D721Med (cell line): ENCODE measurements at places on chromosomes 16 and 17.

DNA sequence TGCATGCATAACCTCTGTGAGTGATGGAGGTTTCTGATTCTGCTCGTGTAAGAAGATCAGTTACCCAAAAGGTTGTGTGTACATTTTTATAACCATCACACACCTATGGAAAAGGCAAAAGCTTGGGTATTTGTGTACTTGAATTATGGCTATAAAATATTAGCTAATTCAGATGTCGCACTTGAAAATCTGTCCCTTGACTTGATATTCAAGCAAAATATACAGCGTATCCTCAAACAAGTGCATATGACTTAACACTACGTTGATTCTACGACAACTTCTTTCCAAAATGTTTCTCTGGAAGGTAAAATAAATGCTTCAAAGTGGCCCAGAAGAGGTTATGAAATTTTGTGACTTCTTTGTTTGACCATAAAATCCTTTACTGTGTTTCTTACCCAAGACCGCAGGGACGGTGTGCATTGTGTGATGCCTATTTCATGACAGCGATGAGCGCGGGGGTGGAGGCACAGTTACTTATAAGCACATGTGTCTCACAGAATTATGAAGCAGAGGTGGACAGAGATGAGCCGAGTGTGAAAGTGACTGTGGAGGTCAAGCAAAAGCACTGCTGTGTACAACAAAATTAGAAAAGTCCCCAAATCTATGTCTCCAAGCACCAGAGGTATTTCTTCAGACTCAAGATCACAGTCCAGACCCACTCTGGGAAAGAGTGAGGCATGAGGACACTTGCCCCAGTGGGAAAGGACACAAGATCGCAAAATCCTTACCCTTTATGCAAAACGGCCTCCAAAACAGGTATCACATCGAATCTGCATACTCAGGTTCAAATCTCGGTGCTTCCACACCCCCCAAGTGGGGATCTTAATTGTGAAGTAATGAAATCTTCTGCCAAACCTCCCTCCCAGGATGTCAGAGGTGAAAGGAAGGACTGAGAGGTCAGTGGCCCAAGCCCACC lies 4.1 kb upstream of the HOXB9 start:
- no peak for DNase-seq

- no peak for DNase-seq
Measured at GRCh38 chr16:28496844-28497243, 2.4 kb downstream of the APOBR start.

GRCh38 chr16:30355144-30355953 lies at the start of gene CD2BP2:
CD2BP2 (minus strand) TSS chr16:30355308; CDS start chr16:30354681, 627 bp downstream.
- peak; percentile 66 for DNase-seq

- no peak for DNase-seq
Measured at GRCh38 chr16:10870137-10870776, 6.7 kb upstream of the CIITA start.

DNA sequence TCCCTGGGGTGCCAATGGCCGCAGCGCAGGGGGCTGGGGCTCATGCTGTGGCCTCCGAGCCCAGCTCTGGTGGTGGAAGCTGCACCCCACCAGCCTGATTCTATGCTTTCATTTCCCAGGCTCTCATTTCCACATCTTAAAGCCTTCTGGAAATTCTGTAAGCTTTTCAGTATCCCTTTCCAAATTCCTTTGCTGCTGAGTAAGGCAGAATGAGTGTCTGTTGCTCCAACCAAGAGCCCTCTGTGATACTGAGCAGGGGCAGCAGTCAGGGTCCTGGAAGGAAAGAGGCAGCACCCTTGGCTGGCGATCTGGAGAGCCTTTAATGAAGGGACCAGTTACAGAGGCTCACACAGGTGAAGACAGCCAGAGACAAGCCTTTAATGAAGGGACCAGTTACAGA lies 79.5 kb upstream of the FOXF1 start:
- no peak for DNase-seq

GRCh38 chr17:41324180-41325075 lies 8.9 kb upstream of the KRTAP17-1 start:
- DNase-seq = no peak

DNA sequence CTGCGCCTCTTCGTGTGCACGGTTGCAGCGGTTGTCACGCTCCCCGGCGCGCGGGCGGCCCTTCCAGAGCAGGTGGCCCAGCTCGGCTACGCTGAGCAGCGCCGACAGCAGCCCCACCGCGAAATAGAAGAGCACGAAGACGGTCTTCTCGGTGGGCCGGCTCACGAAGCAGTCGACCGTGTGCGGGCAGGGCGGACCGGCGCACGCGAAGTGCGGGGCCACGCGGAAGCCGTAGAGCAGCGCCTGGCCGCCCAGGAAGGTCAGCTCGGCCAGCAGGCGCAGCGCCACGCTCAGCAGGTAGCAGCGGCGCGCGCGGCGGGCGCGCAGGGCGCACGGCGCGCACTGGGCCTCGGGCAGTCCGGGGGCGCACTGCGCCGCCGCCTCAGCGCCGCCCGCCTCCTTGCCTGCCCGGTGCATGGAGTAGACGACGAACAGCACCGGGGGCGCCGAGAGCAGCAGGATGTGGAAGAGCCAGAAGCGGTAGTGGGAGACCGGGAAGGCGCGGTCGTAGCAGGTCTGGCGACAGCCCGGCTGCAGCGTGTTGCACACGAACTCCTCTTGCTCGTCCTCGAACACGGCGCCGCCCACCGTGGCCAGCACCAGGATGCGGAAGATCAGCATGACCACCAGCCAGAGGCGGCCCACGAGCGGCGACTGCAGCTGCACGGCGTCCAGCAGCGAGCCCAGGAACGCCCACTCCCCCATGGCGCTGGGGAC lies 1.3 kb downstream of the GJD3 start:
- peak; percentile 35 for DNase-seq

GRCh38 chr16:67862623-67863583 lies 9.9 kb upstream of the EDC4 start:
- DNase-seq = no peak

GRCh38 chr17:885971-886571 lies 93.5 kb downstream of the NXN start:
- no peak for DNase-seq

- no peak for DNase-seq
Measured at GRCh38 chr16:2822158-2822495, 5.1 kb downstream of the PRSS21 start.

GRCh38 chr17:73489333-73489732 lies 154.9 kb downstream of the SDK2 start:
- DNase-seq = no peak

DNA sequence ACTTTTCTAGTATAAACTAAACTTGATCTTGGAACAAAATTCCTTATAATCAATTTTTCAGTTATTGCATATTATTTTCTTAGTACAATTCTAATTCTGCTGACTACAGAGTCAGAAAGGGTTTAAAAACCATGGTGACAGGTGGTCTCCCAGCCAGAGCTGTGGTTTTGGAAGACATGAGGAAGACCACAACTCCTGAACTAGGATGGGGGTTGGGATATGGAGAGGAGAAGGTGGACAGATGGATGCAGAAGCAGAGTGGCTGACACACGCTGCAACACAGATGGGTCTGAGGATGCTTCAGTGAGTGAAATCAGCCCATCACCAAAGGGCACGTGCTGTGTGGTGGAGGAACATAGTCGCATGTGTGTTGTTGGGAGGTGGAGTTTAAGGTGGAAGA lies 187.7 kb downstream of the LGALS9B start:
- DNase-seq = no peak
